ENCODE measurements at places on chromosomes 2 and 18. TPM values are rescaled to one million over a fixed set of nuclear protein-coding genes. Genes with fewer than 3 reads are reported as not detected.

DNA sequence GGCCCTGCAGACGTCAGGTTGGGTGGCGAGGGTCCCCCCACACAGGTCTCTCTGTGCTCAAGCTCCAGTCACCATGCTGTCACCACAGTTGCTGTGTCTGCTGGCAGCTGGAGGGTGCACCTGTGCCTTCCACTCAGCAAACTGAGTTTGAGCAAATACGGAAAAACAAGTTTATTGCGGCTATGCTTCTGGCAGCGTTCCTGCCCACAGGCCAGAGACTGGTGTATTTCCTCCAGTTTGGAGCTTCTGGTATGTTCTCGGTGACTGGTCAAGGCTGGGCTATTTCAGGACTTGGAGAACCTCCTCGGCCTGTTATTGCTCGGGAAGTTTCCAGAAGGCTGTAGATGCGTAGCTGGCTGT, 132.6 kb downstream of the SEPTIN10 start:
- DNase-seq, result no peak

DNA sequence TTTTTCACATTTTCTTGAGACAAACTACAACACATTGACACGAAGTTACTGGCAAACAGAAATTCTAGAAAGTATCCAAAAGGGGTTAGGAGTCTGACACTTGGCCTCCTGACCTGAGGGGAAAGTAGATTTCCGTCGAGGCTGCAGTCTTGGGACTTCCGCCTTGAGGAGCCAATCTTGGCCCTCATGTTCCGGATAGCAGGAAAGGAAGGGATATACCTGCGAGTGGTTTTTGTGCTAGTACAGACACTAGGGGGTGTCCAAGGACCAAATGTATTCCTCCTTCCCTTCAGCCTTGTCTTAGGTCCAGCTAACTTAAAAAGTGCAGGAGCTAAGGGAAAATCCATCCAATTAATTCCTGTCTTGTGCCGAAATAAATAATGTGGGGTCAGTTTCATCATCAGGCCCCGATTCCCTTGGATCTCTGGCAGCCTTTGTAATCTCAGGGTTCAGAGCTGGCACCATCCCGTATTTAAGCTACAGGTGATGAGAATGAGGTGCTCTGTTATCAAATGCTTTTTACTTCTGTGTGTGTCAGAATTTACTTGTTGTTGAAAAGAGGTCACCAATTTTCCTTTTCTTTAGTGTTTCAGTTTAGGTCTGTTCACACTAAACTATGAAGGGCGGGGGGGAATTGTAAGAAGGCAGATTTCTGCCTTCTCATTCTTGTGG, 330.2 kb upstream of the FANCL start:
- DNase-seq, result peak; percentile 79

SKA1 gene
- total RNA-seq, result 58.7 TPM

CAPN13 gene
- total RNA-seq, result not detected

Data from NCI-H460 (cell line).